ENCODE measurements at places on chromosomes 16 and 17. TPM values are rescaled to one million over a fixed set of nuclear protein-coding genes. Genes with fewer than 3 reads are reported as not detected.
A peak's percentile ranks its signal among the peaks of the same experiment; 100 is the strongest.

MYOCD gene
- 6.1 TPM for polyA plus RNA-seq

ZP2 gene
- polyA plus RNA-seq, result 5.3 TPM

STH gene
- polyA plus RNA-seq, result not detected

SLC13A2 gene
- 0.14 TPM for polyA plus RNA-seq

RPL23 gene
- 3,192 TPM for polyA plus RNA-seq

CCDC200 gene
- polyA plus RNA-seq, result 19.9 TPM

TAT gene
- 0.17 TPM for polyA plus RNA-seq

CHST5 gene
- 1.0 TPM for polyA plus RNA-seq

FNDC8 gene
- polyA plus RNA-seq, result 0.14 TPM

DNA sequence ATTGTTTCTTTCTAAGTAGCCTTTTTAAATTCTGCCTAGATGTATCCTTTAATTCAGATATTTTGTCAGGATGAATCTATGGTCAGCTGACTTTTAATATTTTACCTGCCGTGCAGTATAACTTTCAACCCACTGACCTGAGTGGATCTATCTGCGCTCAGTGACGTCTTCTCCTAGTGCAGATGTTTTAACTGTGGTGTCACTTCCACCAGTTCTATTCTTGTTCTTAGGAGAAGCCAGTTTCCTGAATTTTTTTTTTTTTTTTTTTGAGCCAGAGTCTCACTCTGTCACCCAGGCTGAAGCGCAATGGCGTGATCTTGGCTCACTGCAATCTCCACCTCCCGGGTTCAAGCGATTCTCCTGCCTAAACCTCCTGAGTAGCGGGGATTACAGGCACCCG, 5.0 kb upstream of the TM4SF5 start:
- DNase-seq, result no peak

GRCh38 chr17:9080983-9081382, 59.7 kb downstream of the NTN1 start:
- DNase-seq, result no peak

DNA sequence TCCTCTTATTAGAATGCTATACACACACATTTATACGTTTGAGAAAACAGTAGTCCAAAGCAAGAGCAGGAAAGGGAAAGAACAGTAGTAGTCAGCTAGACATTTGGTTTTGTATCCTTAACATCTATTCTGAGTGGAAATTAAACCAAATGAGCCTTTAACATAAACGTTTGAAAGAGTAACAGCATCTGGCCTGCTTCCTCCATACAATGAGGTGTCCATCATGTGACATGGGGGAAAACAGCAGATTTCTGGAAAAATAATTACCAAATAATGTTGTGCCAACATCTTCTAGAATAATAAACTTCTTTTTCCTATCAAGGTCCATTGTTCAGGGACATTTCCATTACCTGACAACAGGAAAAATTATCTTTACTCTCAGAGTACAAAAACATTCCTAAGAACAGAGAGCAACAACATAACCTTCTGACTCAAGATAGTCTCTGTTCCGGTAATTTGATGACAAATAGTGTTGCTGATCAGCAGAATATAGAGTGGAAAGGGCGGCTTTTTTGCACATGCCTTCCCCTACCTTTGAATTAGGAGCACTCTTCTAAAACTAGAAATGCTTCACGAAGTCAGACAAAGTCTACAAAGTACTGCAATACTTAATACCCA, 20.2 kb downstream of the CYTH1 start:
- no peak for DNase-seq

DNA sequence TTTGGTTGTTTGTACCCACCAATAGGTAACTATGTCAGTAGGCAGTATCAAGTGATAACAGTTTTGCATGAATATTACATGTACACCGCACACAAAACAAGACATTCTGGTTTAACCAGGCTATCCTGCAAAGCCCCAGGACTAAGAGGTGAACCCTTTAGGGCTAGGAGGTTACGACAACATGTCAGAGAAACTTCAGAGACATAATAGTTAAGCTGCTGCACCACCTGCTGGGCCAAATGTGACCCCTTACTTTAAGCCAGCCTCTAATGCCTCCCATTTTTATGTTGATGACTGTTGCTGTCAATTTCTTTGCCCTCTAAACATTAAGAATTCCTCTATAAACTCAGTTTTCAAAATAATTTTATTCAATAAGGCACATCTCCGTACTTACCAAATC, 15.4 kb downstream of the SRP68 start:
- no peak for DNase-seq

DNA sequence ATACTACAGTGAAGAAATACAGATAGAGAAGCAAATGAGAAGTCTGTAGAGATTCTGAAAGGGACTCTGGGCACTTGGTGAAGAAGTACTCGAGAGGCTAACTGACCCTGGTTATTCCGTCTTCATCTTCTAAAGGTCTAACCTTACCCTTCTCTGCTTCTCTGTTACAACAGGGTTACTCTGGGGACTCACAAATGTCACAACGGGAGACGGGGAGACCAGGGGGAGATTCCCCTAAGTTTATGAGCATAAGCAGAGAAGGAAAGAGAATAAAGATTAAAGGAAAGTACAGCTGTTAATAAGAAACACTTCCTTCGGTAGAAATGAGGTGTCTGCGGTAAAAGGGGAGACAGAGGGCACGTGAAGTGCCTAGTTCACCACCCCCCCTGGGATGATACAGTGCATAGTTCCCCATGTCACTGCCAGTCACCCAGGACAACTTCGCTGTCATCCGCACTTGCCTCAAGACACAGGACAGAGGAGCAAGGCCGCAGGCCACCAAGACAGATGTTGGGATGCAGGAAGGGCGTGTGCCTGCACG, 75.2 kb upstream of the TRAP1 start:
- no peak for DNase-seq

- DNase-seq, result no peak
These were observed 14.0 kb upstream of the MPRIP start for GRCh38 chr17:17028059-17028877.

DNA sequence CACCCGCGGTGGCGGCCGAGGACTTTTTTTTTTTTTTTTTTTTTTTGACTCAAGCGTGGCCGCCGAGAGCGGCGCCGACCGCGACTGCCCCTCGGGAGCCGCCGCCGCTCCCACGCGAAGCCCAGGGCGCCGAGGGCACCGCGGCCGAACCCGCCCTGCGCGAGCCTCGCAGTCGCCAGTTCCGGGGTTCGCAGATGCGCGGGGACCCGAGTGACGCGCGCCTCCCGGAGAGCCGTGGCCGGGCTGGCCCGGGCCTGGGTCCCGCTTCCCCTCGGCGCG, 1.1 kb downstream of the METRNL start:
- DNase-seq, result no peak

DNA sequence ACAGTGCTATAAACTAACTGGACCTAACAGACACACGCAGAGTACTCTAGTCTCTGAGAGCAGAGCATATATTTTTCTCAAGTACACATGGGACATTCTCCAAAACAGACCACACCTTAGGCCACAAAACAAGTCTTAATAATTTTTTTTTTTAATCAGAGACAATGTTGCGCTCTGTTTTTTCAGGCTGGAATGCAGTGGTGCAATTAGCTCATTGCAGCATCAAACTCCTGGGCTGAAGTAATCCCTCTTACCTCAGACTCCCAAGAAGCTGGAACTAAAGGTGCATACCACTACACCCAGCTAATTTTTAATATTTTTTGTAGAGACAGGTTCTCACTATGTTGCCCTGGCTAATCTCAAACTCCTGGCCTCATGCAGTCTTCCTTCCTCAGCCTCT, 37.7 kb downstream of the ULK2 start:
- no peak for DNase-seq

DNA sequence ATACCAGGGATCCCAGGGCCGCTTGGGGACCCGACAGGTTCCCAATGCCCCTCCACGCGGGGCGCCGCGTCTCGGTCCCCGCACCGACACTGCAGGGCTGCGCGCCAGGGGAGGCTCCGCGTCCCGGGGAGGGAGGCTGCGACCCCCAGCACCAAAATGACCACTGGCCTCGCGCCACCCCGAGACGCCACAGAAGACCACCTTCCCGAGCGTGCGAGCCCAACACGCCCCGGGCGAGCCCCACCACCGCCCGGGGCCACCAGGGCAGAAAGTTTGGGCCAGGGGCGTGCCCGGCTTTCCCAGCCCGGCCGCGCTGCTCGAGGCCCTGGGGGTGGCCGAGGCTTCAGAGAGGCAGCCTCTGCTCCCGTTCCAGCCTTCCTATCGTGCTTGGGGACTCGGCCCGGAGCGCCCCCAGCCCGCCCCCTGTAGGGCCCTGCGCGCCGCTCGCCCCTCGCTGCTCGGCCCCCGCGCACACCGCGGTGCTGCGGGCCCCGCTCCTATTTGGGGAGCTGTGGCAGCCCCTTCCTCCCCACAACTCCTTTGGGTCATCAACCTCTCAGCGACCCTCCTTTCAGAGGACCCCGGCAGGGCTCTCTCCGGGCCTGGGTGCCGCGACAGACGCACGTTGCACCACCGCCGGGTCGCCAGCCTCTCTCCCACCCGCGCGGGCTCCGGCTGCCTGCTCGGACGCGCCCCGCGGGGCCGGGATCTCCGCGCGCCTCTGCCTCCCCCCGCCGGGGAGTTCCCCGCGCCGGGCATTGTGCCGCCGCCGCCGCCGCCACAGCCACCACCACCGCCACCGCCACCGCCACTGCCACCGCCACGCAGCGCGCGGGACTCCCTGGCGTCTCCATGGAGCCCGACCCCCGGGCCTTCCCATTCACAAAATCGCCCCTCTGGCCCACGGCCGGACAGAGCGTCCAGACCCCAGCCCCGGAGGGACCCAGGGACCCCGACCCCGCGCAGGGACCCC, 892 bp downstream of the RBFOX3 start:
- DNase-seq, result no peak

DNA sequence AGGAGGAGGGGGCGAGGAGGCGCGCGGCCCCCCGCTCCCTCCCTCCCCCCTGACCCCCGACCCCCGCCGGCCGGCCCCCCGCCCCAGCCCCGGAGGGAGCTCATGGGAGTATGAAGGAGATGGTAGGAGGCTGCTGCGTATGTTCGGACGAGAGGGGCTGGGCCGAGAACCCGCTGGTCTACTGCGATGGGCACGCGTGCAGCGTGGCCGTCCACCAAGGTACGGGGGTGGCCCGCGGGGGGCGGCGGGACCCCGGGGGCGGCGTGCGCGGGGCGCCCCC, 390 bp downstream of the MLLT6 start:
- DNase-seq, result no peak

DNA sequence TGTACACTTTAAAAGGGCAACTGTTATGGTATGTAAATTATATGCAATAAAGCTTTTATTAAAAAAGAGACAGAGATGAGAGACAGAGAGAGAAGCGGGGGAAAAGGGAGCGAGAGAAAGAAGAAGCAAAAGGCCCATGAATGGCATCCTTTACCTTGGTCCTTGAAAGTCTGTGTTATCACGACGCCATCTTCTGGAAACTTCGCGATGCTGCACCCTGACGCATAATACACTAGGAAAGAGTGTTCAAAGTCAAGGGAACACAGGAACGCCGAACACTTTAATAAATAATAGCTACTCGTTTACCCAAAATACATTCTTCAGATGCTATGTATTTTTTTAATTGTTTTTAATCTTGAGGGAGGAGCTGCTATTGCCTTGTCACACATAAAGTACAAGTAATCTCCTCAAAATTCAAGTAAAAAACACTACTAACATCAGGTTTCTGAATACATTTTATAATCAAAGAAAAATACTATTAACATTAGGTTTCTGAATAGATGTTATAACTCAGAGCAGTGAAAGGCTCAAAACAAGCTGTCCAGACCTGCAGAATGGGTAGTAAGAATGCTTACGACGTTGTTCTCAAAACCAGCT, 23.0 kb upstream of the SLC38A8 start:
- DNase-seq, result peak; percentile 23

GRCh38 chr17:34131386-34131785, 123.7 kb upstream of the CCL2 start:
- no peak for DNase-seq

DNA sequence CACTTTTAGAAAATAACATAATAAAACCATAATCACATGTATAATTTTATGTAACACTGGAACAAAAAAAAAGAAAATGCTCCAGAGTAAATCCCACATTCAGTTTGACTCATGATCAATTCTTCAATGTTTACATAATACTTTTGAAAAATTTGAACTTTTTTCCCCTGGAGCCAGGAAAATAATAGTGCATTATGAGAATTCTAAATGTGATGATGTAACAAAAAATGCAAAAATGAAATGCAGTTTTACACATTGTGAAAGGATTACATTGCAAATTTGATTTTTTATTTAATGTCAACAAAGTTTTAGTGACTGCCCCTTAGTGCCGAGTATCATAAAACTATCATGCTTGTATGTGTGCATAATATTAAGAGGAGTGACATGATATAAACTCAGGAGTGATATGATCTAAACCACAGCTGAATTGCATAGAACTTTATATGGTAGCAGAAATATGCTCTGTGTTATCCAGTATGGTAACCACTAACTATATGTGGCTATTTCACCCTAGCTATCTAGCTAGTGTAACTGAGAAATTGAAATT, 238.2 kb downstream of the CDH8 start:
- no peak for DNase-seq

- DNase-seq, result no peak
These were observed 35.1 kb downstream of the TMEM238L start for GRCh38 chr17:10768750-10769251.

DNA sequence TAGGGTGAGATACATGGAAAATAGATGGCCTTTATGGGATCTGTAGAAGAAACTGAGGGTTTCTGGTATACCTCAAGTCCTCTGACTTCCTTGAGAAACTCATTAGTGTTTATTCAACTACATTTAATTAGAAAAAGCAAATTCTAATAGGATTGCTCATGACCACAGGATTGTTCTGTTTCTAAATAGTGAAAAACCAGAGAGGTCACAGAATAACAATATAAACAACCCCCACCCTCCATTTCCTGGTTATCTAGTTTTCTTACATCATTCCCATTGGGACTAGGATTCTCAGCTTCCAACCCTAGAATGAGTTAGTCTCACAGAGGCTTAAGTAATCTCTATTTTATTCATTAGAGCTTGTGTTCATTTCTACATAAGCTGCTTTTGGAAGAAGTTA, 30.0 kb downstream of the SF3B3 start:
- DNase-seq, result no peak

- no peak for DNase-seq
These were observed 27.4 kb upstream of the MEOX1 start for GRCh38 chr17:43689131-43689530.
